Fibroblast of gingiva (primary cell): ENCODE measurements at places on chromosomes 3 and 15.
A peak's percentile ranks its signal among the peaks of the same experiment; 100 is the strongest.

DNA sequence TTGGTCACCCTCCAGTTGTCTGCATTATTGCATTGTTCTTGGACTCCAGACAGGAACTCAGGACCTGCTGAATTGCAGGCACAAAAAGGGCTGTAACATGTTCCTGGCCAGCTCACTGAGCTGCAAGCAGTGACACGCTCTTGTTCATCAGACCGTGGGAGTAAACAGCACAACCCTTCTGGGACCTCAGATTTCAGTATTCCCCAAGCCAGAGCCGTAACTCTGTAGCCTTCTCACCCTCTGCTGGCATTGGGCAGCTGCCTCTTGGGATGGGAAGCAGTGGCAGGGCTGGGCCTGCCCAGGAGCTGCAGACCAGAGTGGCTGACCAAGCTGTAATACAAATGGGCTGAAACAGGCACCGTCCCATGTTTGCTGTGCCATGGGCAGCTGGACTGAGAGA is 607.1 kb upstream of the BCHE start:
- peak; percentile 26 for DNase-seq

- peak; percentile 98 for DNase-seq
These were observed 330.8 kb downstream of the TIGIT start for GRCh38 chr3:114624571-114625181.

GRCh38 chr3:141055536-141056445 is 4.6 kb downstream of the SPSB4 start:
- no peak for DNase-seq

DNA sequence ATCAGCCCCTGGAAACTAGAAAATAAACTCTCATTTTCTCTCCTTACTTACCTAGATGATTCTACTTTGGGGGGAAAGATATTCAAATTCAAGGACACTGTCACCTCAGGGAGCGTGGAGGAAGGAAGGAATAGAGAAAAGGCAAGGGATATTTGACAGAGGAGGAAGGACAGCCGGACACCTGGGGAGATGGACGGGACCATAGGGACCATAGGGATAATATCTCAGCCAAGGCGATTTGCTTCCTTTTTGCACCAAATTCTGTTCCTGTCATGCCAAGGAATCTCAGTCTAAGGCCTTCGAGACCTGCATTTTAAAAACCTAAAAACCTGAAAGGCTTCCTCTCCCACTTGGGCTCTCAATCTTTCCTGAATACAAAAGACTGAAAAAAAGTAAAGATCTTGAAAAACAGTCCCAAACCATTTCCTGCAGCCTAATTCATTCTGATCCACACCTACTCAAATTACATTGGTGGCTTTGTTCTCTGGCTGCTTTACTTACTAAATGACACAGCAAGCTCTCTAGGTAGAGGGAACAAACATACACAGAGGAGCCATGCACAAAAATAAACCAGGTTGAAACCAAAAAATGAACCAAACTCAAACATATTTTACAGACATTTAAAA is 73.9 kb upstream of the SLC24A5 start:
- DNase-seq, result no peak

DNA sequence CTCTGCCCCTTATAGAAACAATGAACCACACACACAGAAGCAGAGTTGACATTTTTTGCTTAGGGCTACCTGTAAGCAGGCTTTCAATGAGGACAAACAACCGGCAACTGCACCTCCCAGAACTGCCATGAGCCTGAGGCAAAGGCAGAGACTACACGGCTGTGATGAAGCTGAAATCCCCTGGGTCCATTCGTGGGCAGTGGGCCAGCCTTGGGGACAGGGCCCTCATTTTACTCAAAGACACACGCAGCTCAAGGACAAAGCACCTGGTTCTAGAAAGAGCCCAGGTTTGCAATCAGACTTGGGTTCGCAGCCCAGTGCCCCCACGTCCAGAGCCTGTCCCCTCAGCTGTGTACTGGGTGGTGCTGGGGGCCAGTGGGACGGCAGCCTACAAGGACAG is 17.9 kb downstream of the FAM174B start:
- DNase-seq, result no peak

- no peak for DNase-seq
These were observed 173.4 kb downstream of the SERPINI1 start for GRCh38 chr3:167908746-167909503.
